ENCODE measurements at places on chromosomes 16 and 17. TPM values are rescaled to one million over a fixed set of nuclear protein-coding genes. Genes with fewer than 3 reads are reported as not detected.

CDRT15L2 gene
- total RNA-seq, result not detected

ARHGDIG gene
- not detected for total RNA-seq

SRR gene
- 9.5 TPM for total RNA-seq

NLRC3 gene
- total RNA-seq, result 2.3 TPM

SLC12A3 gene
- total RNA-seq, result not detected

- DNase-seq, result peak; percentile 81
These were observed 31.8 kb downstream of the USP7 start for GRCh38 chr16:8931859-8932258.

DNA sequence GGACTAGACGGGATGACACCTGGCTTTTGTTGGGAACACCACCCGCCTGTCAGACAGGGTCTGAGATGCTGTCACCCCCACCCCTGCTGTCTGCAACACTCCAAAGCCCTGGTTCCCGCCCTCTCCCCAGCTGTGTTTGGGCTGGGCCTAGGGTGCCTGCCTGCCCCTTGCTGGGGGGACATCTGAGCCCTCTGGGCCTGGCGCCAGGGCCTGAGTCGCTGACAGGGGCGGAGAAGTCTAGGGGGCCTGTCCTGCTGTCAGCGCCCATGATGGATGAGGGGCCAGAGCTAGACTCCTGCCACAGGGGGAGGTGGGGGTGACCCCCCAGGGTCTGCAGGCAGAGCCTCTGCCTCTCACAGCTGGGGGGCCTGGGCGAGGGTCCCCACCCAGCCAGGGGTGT lies 7.6 kb upstream of the PKMYT1 start:
- no peak for DNase-seq

- no peak for DNase-seq
These were observed 21.2 kb downstream of the SYCE1L start for GRCh38 chr16:77220427-77220826.

DNA sequence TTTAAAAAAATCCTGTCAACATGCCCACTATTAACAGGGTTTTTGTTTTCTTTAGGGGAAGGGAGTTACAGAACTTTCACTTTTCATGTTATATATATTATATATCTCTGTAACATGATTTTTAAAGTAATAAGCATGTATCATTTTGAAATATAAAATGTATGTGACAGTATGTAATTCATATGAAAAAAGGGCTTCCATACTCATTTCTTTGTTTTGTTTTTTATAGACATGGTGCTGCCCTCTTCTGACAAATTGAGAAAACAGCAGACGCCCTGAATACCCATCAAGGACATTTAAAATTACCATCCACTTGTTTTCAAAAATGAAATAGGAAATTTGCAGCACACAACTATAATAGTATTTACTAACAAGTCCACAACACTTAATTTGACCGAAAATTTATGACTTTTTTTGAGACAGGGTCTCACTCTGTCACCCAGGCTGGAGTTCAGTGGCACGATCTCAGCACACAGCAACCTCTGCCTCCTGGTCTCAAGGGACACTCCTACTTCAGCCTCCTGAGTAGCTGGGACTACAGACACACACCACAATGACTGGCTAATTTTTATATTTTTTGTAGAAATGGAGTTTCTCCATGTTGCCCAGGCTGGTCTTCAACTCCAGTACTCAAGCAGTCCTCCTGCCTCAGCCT lies 30.4 kb downstream of the CFDP1 start:
- DNase-seq, result no peak

DNA sequence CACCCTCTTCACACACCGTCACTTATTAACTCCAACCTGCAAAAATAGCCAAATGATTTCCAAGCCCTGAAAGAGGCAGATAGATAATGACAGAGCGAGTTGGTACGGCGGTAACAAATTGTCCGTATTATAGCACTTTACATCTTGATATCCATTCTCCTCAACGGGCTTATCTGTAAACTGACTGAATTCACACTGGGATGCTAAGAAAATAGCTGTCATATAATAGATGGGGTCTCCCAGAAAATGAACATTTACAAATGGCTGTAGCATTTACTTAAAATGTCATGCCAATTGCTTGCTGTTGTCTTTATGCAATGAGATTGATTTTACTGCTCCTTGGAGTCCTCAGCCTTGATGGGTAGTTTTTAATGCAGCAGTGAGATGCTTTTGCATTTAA lies 225.8 kb upstream of the SDK2 start:
- DNase-seq, result no peak

DNA sequence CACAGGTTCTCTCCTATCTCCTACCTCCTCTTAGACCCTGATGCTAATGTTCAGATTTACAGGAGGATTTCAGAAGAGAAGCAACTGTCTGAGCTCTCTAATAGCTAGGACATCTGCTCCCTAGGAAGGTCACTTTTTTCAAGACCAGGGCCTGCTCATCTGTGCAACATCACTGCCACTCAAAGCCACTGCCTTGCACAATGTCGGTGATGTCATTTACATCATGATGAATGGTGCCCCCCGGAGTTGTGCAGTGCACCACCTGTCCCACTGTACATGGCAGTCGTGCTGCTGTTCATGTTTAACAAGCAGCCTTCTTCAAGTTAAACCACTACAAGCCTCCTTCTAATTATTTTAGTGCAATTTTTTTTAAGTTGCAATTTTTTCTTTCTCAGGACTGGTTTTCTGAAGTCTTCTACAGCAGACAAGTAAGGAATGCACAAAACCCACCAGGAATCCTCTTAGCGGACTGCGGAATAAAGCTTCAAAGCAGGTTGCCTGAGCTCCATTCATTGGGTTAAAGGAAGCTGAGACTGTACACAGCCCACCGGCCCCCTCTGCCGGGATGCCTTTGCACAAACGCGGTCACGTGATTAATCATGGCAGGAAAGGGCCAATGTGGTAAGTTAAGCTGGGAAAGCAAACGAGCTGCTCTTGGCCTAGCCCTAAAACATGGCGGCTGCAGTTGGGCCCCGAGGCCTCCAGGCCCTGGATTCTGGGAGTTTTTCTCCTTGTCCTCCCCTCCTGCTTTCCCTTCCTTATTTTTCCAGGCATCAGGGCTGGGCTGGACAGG lies 74.1 kb downstream of the MYH11 start:
- DNase-seq, result peak; percentile 58

DNA sequence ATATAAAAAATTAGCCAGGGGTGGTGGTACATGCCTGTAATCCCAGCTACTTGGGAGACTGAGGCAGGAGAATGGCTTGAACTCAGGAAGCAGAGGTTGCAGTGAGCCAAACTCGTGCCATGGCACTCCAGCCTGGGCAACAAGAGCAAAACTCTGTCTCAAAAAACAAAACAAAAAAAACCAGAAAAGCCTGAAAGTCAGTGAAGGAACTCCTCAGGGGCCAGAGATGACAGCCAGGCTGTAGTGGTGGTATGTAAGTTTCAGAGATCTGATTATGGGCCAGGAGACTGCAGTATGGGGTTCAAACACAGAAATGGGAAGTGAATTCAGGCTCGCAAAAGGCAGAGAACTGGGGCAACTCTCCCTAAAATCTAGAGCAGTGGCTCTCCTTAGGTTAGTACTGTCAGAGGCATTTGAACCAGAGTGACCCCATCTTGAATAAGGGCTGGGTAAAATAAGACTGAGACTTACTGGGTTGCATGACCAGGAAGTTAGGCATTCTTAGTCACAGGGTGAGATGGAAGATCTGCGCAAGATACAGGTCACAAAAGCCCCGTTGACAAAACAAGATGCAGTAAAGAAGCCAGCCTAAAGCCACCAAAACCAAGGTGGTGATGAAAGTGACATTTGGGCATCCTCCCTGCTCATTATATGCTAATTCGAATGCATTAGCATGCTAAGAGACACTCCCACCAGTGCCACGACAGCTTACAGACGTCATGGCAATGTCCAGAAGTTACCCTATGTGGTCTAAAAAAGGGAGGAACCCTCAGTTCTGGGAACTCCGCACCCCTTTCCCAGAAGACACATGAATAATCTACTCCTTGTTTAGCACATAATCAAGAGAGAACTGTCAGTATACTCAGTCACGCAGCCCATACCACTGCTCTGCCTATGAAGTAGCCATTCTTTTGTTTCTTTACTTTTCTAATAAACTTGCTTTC lies 120.2 kb upstream of the XYLT1 start:
- no peak for DNase-seq

- DNase-seq, result no peak
These were observed 9.3 kb downstream of the C16orf78 start for GRCh38 chr16:49382916-49383315.
